Heart left ventricle (tissue), 16 donors: ENCODE measurements at places on chromosomes 4 and X. TPM values are rescaled to one million over a fixed set of nuclear protein-coding genes. Genes with fewer than 3 reads are reported as not detected.

The SPATA4 gene
- 0.53 TPM for total RNA-seq

The CACNA1F gene
- 0.37 TPM for total RNA-seq

The MAGEA6 gene
- not detected for total RNA-seq

The TMPRSS11B gene
- total RNA-seq = not detected

The SHROOM4 gene
- total RNA-seq = 8.1 TPM

GRCh38 chrX:75230296-75230695 lies 43.6 kb upstream of the UPRT start:
- H3K4me3 ChIP-seq = no peak overlapping the region
- no peak for DNase-seq
- H3K27me3 ChIP-seq = no peaks in the 10 kb centered on the region
- no peak overlapping the region for H3K27ac ChIP-seq

DNA sequence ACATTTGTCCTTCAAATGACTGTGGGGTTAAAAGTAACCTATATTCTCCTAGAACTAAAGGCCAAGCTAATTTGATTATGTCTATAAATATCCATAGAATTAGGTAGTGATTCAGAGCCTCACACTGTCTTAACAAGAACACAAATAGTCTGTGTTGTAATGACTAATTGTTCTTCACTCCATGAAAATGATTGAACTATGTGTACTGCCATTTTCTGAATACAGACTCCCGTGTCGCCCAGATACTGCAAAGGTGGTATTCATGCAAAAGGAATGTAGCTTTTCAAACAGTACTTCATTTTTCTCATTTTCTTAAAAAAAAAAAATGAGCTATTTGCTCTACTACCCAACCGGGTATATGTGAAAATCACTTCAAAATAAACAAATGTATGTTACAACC lies 11.3 kb upstream of the PHKA2 start:
- no peaks in the 10 kb centered on the region for H3K4me1 ChIP-seq
- no peaks in the 10 kb centered on the region for H3K27me3 ChIP-seq
- no peak overlapping the region for H3K4me3 ChIP-seq
- no peaks in the 10 kb centered on the region for H3K36me3 ChIP-seq

GRCh38 chr4:177016541-177017141 lies 223.9 kb upstream of the VEGFC start:
- no peaks in the 10 kb centered on the region for H3K36me3 ChIP-seq
- no peaks in the 10 kb centered on the region for H3K4me1 ChIP-seq
- H3K27me3 ChIP-seq = no peaks in the 10 kb centered on the region
- no peak for DNase-seq
